ENCODE measurements at places on chromosomes 1 and 21. TPM values are rescaled to one million over a fixed set of nuclear protein-coding genes. Genes with fewer than 3 reads are reported as not detected.

Gene NR1I3
- total RNA-seq = not detected

Gene KLHDC8A
- total RNA-seq = not detected

Gene MRPL9
- total RNA-seq = 90.8 TPM

Gene GJA5
- total RNA-seq = under 0.01 TPM

All from bronchial smooth muscle cell (primary cell).